ENCODE measurements at places on chromosomes 12 and 14. TPM values are rescaled to one million over a fixed set of nuclear protein-coding genes. Genes with fewer than 3 reads are reported as not detected.

DNA sequence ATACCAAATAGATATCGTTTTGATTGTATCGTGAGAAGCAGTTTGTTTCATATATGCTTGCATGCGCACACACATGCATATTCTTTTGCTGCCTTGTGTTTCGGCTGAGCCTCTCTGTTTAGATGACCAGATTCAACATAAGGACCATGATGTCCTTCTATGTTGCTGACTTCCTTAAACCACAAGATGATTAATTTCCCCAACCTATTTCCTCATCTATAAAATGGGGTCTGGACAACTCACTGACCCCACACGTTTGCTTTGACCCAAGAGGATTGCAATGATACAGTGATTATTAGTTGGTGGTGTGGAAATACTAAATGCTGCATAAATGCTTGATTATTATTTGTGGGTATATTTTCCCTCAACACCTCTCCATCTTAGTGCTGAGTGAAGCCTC lies 16.8 kb upstream of the FOS start:
- H3K27me3 ChIP-seq, result no peaks in the 10 kb centered on the region
- peaks cover 2% of the 10 kb centered on the region for H3K4me1 ChIP-seq
- no peaks in the 10 kb centered on the region for H3K36me3 ChIP-seq

DNA sequence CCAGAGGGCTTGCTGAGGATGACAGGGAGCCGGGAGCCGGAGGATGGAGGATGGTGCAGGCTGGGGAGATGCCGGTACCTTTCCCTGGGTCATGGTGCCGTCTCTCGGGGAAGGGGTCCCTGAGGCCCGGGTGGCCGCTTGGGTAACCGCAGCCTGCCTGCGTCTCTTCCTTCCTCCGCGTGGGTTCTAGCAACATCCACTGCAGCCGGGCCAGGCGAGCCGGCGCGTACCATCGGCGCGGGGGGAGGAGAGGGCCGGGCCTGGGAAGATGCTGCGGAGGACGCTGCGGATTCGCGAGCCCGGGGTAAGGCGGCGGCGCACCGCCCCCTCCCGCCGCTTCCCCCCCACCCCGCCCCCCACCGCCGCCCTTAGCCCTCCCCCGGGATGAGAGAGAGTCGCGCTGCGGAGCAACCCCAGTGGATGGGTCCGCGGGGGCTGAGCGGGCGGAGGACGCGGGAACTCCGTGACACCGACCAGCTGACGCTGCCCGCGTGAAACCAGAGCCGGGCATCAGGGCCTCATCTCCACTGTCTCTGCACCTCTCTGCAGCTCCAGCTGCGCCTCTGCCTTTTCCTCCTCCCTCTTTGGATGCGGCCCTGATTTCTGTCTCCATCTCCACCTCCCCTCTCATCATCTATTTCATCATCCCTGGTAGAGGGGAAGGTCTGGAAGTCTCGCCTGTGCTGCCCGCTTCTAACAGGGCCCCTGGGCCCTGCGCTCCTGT lies at the start of gene FAIM2:
Gene FAIM2 (minus strand): TSS at position 201 of the 724 bp plus-strand sequence. CDS start 108 bp downstream, at position 93.
- DNase-seq, result peak; percentile 71
- no peaks in the 10 kb centered on the region for H3K27me3 ChIP-seq
- peak within 1 kb of the TSS; percentile 41 for H3K4me3 ChIP-seq
- H3K27ac ChIP-seq, result no peak within 1 kb of the TSS

DNA sequence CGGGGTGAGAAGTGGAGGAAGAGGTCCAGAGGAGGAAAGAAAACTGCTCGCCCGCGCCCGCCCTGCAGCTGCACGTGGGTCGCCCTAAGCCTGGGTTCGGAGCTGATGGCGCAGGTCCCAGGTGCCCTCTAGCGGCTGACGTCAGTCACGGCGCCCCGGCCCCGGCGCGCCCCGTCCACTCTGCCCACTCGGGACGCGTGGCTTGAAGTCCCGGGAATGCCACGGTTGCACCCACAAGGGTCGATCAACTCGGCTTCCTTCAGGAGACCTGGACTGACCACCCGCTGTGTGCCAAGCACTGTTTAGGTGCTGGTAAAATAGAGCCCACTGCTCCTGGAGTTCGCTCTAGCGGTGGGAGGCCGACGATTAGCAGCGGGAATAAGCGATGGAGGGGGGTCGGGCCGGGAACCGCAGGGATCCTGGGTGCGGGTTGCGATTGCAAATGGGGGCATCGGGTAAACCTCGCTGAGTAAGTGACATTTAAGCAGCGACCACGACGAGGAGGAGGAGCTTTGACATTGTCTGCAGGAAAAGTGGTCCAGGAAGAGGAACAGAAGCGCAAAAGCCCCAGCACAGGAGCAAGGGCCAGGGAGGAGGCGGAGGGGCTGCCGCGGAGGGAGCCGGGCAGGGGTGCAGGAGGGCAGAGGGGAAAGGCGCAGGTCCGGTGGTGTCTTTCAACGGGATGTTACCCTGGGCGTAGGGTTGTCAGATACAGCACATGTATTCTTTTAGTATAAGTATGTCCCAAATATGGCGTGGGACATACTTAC lies 5.1 kb upstream of the ZNF839 start:
- H3K36me3 ChIP-seq, result no peaks in the 10 kb centered on the region
- no peaks in the 10 kb centered on the region for H3K27me3 ChIP-seq
- no peaks in the 10 kb centered on the region for H3K4me1 ChIP-seq
- peak overlapping the region; percentile 42 for H3K4me3 ChIP-seq
- H3K27ac ChIP-seq, result no peak overlapping the region

DNA sequence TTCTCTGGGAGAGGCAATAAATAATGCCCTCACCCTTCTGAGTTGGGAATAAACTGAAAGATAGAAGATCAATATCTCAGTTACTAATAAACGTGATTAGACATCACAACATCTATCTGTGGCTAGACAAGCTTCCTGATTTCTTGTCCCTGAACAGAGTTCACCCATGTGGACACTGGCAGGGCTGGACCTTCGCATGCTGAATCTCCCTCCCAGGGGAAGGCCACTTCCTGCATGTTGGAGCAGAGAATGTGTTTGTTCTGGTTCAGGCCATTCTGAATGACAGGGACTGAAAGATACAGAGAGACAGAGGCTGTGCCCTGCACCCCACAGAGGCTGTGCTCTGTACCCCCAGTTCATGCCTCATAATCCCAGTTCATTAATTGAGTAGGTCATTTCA lies 132.6 kb downstream of the SLC38A1 start:
- H3K36me3 ChIP-seq, result no peaks in the 10 kb centered on the region
- DNase-seq, result no peak
- no peak overlapping the region for H3K27ac ChIP-seq
- no peaks in the 10 kb centered on the region for H3K27me3 ChIP-seq
- no peak overlapping the region for H3K4me3 ChIP-seq

GRCh38 chr14:30158299-30158698 lies 230.7 kb upstream of the PRKD1 start:
- H3K4me3 ChIP-seq, result no peak overlapping the region
- H3K36me3 ChIP-seq, result no peaks in the 10 kb centered on the region
- no peak overlapping the region for H3K27ac ChIP-seq
- DNase-seq, result no peak
- H3K27me3 ChIP-seq, result no peaks in the 10 kb centered on the region

DNA sequence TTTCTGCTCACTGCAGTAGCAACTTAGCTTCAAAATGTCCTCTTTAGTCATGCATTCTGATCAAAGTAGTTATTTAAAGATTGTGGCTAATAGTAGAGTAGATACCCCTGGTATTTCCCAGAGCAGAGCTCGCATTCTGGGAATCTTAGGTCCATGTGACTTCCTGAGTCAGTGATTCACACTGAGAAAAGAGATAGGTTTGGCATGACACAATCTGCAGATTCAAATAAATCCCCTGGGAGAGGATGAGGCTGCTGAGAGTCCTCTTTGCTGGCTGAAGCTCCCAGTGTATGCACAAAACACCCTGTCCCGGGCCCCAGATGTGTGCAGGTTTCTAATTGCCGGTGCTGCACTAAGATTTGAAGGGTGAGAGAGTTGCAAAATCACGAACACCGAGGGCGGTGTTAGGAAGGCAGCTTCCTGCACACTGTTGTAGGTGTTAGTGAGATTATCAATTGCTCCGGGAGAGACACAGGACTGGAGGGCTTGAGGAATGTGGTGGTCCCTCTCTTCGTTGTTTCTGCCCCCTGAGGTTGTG lies 233.2 kb downstream of the NRXN3 start:
- no peak overlapping the region for H3K4me3 ChIP-seq
- H3K27me3 ChIP-seq, result no peaks in the 10 kb centered on the region
- H3K4me1 ChIP-seq, result no peaks in the 10 kb centered on the region
- H3K36me3 ChIP-seq, result no peaks in the 10 kb centered on the region

DNA sequence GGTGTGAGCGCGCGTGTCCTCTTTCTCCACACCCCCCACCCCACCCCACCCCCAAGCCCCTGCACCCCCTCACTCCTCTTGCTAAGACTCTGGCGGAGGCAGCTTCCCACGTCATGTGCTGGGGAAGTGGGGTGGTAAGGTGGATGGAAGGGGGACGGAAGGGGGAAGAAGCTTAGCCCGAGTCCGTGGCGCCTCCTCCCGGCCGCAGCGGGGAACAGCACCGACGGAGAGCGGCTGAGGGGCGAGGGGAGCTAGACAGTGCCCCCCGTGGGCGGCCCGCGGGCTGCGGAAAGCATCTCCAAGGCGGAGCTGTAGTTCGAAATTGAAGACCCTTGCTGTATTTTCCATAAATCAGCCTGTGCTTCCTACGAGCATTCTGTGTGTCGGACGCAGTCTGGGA lies 588 bp upstream of the GRIN2B start:
- peaks cover 5% of the 10 kb centered on the region for H3K27me3 ChIP-seq
- peaks cover 3% of the 10 kb centered on the region for H3K4me1 ChIP-seq
- H3K27ac ChIP-seq, result no peak overlapping the region
- peak; percentile 71 for DNase-seq

Gene RESF1
- polyA plus RNA-seq, result 29.9 TPM

Gene ZNF891
- polyA plus RNA-seq, result 0.50 TPM

Gene PPP1R12A
- 274 TPM for polyA plus RNA-seq

Gene GPRC5A
- 8.4 TPM for polyA plus RNA-seq

All from aorta (tissue), 5 donors.